Calu3 (cell line): ENCODE measurements at places on chromosomes 1 and 21. TPM values are rescaled to one million over a fixed set of nuclear protein-coding genes. Genes with fewer than 3 reads are reported as not detected.

The HOOK1 gene
- total RNA-seq, result 45.7 and 50.4 TPM in 2 replicates

The S100A1 gene
- not detected in 2 replicates for total RNA-seq

The SLC25A34 gene
- 0.68 and 1.2 TPM in 2 replicates for total RNA-seq

The RHEX gene
- 75.1 and 88.9 TPM in 2 replicates for total RNA-seq

- no peak for DNase-seq
Measured at GRCh38 chr1:239185245-239185619, 201.1 kb upstream of the CHRM3 start.

DNA sequence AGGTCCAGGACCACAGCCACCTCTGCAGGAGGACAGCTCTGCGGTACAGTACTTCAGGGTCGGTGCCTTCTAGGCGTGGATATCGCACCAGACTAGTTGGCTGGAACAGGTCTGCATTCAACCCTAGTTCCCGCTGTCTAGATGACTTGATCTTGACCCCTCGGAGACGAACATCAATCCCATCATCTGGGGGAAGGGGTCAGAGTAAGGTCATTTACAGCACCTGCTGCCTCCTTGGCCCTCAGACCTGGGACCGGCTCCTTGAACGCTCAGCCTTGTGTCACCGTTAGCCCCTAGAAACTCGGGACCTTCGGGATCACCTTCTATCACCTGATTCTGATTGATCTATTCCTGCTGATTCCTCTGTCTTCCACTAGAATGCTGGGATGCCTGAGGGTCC is 2.6 kb downstream of the HECTD3 start:
- DNase-seq, result no peak

- DNase-seq, result no peak
Measured at GRCh38 chr21:15809065-15809464, 79.3 kb downstream of the USP25 start.
